AG20443 (cell line): ENCODE measurements at places on chromosomes 2 and 18.

DNA sequence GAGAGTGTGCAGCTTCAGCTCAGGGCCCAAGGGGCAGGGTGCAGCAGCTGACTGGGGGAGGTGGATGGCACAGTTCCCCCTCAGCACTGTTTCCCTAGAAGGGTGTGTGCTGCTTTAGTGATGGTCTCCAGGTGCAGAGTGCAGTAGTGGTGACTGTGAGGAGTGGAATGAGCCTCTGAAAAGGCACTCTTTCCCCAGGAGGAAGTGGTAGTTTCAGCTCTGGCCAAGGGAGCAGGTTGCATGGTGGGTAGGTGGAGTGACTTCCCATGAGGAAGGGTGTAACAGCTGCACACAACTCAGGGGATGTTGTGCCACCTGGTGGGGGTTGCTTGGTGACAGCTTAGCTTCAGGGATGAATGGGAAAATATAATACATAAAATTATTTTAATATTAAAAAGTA, 251.5 kb upstream of the NXPH2 start:
- no peak for DNase-seq

DNA sequence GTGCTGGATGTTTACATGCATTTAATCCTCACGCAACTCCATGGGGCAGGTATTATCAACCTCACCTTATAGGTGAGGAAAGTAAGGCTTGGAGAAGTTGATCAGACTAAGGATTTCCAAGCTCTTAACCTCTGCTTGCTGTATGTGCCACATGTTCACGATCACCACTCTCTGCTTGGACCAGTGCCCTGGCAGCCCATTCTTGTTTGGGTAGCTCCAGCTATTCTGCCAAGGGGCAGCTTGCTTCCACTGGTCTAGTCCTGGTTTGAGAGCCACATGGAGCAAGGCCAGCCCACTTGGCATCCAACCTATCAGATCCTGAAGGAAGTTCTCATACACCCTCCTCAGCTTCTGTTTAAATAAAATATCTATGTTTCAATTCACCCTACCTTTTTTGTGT, 14.3 kb downstream of the PLB1 start:
- DNase-seq: no peak

GRCh38 chr2:237022533-237022932, 63.2 kb upstream of the COPS8 start:
- DNase-seq: no peak

- no peak for DNase-seq
These were observed 358 bp downstream of the USP37 start for GRCh38 chr2:218567797-218568189.

GRCh38 chr2:170925923-170926322, 3.1 kb upstream of the GORASP2 start:
- no peak for DNase-seq
